LHCN-M2 (cell line): ENCODE measurements at places on chromosomes 4 and X. TPM values are rescaled to one million over a fixed set of nuclear protein-coding genes. Genes with fewer than 3 reads are reported as not detected.
A peak's percentile ranks its signal among the peaks of the same experiment; 100 is the strongest.

TRIM60 gene
- total RNA-seq = not detected in 2 replicates

ERVMER34-1 gene
- 0.26 and 0.34 TPM in 2 replicates for total RNA-seq

DNA sequence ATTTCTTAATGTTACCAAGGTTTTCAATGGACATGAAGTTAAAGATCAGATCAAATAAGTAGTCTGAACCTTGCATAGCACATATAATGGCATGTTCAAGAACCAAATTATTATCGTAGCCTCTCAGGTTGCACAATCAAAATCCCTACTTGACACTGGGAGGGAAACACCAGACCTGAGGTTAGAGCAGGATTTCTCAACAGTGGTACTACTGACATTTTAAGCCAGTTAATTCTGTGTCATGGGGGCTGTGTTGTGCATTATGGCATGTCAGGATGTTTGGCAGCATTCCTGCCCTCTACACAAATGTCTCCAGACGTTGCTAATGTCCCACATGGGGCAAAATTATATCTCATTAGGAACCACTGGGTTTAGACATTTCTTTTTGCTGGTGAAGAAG, 20.8 kb downstream of the RLIM start:
- DNase-seq = no peak

CXCL8 gene
- total RNA-seq = 3.2 and 5.9 TPM in 2 replicates

DNA sequence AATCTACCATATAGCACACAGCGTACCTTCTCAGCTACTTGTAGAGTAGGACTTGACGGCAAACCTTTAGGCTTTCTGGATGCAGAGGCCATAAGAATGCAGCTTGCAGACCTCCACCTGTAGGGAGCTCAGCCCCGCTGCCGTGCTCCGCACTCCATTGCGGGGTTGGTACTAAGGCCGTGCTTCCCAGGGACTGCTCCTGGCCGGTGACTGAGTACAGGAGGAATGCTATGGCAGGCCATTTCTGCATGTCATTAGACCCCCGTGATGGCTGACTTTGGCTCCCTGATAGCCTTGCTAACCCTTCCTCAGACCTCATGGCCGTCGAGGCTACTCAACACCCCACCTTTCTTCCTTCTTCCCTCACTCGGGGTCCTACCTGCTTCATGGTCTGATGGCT, 26.4 kb downstream of the TIGD2 start:
- DNase-seq = no peak

HELT gene
- not detected in 2 replicates for total RNA-seq

DNA sequence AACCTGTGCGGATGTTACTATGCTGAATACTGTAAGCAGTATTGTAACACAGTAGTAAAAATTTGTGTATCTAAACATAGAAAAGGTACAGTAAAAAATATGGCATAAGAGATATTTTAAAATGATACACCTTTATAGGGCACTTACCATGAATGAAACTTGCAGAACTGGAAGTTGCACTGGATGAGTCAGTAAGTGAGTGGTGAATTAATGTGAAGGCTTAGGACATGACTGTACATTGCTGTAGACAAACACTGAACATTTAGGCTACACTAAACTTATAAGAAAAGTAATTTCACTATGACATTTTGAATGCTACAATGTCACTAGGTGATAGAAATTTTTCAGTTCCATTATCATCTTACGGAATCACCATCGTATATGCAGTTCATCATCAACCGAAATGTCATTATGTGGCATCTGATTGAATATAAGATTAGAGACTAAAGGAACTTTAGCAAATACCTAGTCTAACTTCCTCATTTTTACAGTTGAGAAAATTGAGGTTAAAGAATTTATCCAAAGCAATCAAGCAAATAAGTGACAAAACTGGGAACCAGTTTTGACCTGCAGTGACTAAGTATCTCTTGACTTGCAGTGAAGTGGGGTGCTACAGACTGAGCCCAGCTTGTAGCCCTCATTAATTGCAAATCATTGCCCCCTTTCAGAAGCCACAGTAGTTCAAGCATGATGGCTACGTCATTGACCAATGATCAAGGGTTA, 55.3 kb downstream of the EGF start:
- DNase-seq = peak; percentile 62

DNA sequence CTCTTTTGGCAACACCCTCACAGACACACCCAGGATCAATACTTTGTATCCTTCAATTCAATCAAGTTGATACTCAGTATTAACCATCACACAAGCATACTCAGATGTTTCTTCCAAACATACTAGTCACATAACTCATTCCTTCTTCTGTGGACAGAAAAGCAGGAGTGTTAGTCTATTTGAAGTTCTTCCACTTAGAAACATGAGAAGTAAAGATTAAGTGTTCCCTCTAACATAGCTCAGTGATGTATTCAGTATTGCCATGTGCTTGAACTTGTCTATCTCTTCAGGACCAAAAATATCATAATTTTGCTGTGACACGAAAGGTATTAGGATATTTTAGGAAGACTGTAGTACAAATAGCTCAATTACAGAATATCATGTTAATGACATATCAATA, 25.8 kb upstream of the MAGED1 start:
- DNase-seq = no peak

GRCh38 chr4:156293657-156294297, 340.1 kb upstream of the CTSO start:
- DNase-seq = peak; percentile 73

- peak; percentile 29 for DNase-seq
These were observed 60.6 kb downstream of the CHRDL1 start for GRCh38 chrX:110734894-110735541.

- no peak for DNase-seq
These were observed 1086.9 kb downstream of the PCDH7 start for GRCh38 chr4:31807036-31807435.

- DNase-seq = no peak
These were observed 5.9 kb downstream of the EMCN start for GRCh38 chr4:100511896-100512295.

ANKRD17 gene
- 33.3 and 45.5 TPM in 2 replicates for total RNA-seq

DNA sequence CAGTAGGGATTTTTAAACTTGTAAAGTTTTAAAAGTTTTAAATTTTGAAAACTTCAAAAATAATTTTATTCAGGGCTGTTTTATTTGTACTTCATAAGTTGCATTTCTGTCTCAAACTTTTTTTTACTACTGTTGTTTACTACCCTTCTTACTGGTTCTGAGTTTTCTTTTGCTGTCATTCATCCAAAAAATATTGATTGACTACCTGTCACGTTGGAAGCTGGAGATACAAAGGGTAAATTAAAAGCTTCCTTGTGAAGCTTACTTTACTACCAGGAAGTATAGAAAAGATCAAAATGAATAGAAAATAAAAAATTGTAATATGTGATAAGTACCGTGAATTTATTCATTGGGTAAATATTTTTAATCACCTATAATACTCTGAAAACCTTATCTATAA, 49.4 kb upstream of the MCUB start:
- DNase-seq = no peak

DNA sequence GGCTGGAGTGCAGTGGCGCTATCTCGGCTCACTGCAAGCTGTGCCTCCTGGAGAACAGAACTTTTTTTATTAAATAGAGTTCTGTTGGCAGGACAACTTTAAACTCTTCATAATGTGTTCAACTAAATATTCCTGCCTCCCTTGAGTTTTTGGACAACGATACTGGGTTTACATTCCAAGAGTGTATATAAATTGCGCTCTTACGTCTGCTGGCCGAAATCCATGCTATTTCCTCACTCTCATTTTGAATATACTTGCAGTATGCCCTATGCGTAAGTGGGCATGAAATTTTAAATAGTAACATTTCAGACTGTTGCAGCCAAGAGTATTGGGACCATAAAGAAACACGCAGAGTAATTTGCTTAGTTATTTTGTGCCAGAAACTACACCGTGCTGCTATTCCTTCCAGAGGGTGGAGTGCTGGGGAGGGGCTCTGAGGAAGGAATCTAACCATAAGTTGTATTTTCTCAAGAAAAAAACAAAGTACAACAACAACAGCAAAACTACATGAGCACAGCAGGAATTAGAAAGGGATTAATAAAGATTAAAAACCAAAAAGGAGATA, 480.0 kb downstream of the NLGN4X start:
- DNase-seq = no peak

MAGT1 gene
- 53.3 and 60.7 TPM in 2 replicates for total RNA-seq

DNA sequence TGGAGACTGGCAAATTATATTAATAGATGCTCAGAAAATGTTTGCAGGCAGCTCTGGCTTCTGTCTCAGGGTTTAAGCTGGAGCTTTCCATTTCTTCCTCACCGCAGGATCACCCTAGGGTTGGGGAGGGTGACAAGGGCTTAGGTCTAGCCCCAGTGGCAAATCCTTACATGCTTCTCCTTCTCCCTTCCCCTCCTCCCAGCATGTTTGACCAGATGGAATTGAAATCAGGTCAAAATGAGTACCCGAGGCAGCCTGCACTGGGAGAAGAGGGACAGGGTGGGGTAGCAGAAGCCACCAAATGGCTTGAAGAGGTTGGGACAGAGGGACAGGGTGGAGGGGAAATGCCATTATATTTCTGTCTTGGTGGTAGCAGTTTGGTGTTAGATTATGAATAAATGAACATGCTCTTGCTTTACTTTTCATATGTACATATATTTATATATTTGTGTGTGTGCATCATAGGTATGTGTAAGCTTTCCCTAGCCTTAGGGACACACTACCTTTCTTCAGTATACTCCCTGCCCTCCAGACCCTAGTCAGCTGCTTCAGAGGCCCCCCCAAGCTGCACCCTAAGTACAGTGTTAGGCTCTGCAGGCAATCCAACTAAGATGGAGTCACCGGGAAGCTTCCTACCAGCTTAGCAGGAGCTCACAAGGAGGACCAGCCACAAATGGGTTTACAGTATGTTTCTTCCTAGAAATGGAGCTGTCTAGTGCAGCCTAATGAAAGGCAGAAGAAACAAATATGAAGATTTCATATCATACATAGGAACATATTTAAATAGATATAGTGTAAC, 1.8 kb downstream of the TMEM35A start:
- DNase-seq = no peak

GRCh38 chr4:173185847-173186510, 17.4 kb downstream of the GALNT7 start:
- DNase-seq = peak; percentile 42

CXorf49 gene
- not detected in 2 replicates for total RNA-seq

ELOVL6 gene
- 10.4 and 10.7 TPM in 2 replicates for total RNA-seq

GLRA2 gene
- not detected in 2 replicates for total RNA-seq

DNA sequence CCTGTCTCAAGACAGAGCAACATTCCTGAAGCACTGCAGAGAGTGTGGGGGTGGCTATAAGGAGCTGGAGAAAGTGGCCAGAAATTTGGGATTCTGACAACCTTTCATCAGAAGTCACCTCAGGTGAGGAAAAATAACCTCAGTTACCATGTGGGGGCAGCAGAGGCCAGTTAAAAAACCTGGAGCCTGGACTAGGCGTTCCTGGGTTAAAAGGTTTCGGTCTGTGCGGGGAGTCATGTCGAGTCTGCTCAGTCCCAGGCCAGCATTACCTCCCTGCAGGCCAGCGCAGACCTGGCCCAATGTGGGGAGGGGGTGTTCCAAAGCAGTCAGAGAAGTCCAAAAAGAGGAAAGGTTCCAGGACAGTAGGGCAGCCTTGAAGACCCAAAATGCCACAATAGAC, 10.9 kb upstream of the NALF2 start:
- no peak for DNase-seq

GRCh38 chrX:69045616-69046345, 119.5 kb downstream of the PJA1 start:
- DNase-seq = no peak

DNA sequence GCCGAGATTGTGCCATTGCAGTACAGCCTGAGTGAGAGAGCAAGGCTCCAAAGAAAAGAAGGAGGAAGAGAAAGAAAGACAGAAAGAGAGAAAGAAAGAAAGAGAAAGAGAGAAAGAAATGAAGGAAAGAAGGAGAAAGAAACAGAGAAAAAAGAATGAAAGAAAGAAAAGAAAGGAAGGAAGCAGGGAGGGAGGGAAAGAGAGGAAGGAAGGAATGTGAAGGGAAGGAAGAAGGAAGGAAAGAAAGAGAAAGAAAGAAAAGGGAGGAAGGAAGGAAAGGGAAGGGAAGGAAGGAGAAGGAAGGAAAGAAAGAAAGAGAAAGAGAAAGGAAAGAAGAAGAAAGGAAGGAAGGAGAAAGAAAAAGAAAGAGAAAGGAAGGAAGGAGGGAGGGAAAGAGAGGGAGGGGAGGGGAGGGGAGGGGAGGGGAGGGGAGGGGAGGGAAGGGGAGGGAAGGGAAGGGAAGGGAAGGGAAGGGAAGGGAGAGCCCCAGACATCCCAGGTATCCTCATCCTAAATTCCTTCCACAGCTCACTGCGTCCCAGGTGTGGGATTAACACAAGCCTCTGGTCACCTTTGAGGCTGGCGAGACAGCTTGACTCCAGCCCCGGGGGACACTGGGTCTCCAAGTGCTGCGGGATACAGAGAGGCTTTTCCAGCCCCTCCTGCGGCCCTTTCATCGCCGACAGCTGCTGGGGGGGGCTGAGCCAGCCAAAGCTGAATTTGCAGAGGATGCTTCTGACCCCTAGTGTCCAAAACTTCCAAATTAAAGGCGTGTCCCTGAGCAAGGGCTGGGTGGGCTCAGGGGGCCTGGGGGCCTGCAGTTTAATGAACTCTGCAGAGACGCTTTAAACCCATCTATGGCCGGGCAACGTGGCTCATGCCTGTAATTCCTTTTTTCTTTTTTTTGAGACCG, 24.2 kb upstream of the CSF2RA start:
- no peak for DNase-seq

GRCh38 chr4:136803433-136803832, 728.9 kb downstream of the PCDH18 start:
- DNase-seq = no peak

DNA sequence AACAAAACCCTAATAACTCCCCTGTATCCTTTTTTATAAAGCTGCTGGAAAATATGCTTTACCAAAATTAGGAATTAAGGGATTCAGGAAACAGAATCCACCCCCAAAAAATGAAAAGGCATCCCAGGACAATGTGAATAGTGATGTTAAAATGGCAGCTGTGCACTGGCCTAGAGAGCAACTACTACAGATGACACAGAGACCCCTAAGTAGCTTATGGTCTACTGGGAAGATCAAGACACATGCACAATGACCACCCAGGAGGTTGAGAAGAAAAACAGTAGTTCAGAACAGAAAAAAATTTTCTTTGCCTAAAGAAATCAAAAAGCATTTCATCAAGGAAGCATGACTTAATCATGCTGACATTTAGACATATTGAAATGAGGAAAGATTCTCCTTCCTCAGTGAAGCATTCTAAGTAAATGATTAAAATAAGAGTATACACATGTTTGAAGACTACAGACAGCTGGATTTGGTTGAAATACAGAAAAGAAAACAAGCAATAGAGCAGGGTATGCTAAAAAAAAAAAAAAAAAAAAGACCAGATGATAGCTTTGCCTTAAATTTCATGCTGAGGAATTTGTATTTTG, 117.3 kb downstream of the WDFY3 start:
- peak; percentile 63 for DNase-seq

SPANXD gene
- not detected in 2 replicates for total RNA-seq

- DNase-seq = no peak
These were observed 89.4 kb downstream of the SEL1L3 start for GRCh38 chr4:25773358-25773757.

RTL5 gene
- 1.3 and 1.7 TPM in 2 replicates for total RNA-seq

- no peak for DNase-seq
These were observed at the start of gene QRFPR for GRCh38 chr4:121380776-121381462. TSS of gene QRFPR (minus strand) at chr4:121381018. CDS start at chr4:121380647, 371 bp downstream.

DNA sequence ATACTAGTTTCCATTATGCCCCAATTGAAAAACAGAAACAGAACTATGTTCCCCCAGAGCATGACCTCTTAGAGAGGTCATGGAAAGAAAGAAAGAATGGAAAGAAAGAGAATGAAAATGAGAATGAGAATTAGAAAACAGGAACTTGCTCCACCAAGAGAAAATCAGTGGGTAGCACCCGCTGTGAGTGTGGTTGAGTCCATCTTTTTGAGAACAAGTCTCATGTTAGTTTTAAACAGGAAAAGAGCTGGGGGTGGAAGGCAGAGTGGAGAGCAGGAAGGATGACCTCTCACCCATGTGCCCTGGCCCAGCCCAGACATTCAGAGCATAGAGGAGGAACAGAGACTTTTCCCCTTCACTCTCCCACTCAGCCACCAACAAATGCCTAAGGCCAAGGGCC, 4.9 kb downstream of the GSX2 start:
- no peak for DNase-seq

ZFP92 gene
- total RNA-seq = not detected in 2 replicates
